Activated CD4-positive, alpha-beta memory T cell treated with anti-CD3 and anti-CD28 coated beads, Interleukin-2, amount 10 ng/mL, durations not matched to agents 7 days and 5 days (primary cell): ENCODE measurements at places on chromosomes 2 and 18.

DNA sequence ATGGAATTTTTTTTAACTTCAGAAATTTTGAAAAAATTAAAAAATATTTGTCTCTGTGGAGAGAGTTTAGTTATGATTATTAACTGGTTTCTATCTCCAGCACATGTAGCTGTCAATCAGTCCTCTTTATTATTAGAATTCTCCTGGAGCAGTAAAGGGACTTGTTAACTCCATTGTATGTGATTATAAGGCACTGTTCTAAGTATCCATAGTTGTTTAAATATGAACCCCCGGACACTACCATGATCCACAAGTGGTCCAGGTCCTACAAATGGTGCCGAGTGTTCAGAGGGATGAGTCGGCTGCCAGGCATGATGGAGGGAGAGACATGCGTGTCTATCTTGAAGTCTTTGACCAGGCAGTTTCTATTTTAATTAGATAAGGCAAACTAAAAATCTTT, 492 bp downstream of the CHRNA1 start:
- no peak overlapping the region for H3K27ac ChIP-seq
- H3K4me1 ChIP-seq: peaks cover 4% of the 10 kb centered on the region
- DNase-seq: no peak

DNA sequence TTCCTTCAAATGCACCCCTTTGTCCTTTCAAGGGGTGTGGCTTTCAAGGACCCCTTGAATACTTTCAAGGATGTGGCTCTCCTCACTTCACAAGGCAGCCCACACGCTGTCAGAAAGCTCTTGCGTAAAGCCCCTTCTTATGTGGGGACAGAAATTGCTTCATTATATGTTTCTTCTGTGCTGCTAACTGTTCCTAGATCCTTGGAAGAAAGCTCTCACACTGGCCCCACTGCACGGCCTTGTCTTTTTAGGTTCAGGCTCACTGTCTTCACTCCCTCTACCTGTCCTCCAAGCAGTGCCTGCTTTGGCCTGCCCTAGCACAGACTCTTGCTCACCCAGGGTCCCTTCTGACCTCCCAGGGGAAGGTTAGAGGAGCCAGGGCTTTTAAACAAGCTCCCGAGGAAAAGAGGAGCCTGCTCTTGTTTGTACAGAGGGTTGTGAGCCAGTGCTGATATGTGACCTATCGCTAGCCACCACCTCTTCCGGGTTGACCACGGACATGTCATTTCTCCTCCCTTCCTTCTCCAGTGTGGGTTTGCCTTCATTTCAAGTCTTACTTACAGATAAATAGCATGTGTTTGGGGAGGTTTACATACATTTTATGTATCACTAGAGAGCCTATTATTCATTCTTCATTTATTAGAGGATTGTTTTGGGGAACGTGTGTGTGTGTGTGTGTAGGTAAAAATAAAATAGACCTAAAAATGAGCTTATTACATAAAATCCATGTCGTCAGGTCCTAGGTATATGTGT, 94.7 kb downstream of the RTN4 start:
- no peak overlapping the region for H3K27ac ChIP-seq
- no peak for DNase-seq
- H3K4me1 ChIP-seq: peaks cover 9% of the 10 kb centered on the region
- no peaks in the 10 kb centered on the region for H3K36me3 ChIP-seq
- no peaks in the 10 kb centered on the region for H3K27me3 ChIP-seq

- no peak overlapping the region for H3K27ac ChIP-seq
- no peaks in the 10 kb centered on the region for H3K36me3 ChIP-seq
- H3K4me3 ChIP-seq: no peak overlapping the region
Measured at GRCh38 chr2:68458981-68459380, 8.1 kb downstream of the FBXO48 start.

DNA sequence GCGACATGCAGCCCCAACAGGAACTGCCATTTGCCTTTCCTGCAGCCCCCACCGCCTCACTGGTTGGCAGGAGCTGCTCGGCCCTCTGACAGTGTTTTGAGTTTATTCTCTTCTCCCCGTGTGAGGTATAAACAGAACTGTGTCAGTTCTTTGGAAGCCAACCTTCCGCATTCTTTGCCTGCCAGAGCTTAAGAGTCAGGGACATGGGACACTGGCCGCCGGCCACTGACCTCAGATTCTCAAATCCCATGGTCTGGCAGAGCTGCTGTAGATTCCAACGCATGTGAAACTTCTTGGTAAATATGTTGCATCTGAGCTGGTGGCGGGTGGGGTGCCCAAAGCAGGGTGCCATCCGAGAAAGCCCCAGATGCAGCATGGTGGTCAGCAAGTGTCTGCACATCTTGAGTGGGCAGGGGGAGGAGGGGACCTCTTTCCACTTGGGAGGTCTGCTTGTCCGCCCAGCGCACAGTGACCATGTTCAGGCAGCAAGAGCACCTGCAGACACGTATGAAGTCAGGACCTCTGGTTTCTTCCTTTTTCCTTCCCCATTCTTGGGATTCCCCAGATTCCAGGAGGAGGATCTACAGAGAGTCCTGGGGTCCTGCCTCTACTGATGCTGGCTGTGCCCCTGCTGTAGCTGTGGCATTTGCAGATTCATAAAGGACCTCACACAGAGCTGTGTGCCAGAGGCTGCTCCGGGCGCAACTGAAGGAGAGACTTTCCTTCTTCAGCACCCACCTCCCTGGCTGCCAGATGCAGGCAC, 23.8 kb downstream of the ASB18 start:
- H3K27ac ChIP-seq: no peak overlapping the region
- DNase-seq: no peak
- H3K27me3 ChIP-seq: peaks cover 32% of the 10 kb centered on the region
- H3K4me3 ChIP-seq: no peak overlapping the region
- H3K4me1 ChIP-seq: no peaks in the 10 kb centered on the region
